ENCODE measurements at places on chromosomes 5 and 9. TPM values are rescaled to one million over a fixed set of nuclear protein-coding genes. Genes with fewer than 3 reads are reported as not detected.

DNA sequence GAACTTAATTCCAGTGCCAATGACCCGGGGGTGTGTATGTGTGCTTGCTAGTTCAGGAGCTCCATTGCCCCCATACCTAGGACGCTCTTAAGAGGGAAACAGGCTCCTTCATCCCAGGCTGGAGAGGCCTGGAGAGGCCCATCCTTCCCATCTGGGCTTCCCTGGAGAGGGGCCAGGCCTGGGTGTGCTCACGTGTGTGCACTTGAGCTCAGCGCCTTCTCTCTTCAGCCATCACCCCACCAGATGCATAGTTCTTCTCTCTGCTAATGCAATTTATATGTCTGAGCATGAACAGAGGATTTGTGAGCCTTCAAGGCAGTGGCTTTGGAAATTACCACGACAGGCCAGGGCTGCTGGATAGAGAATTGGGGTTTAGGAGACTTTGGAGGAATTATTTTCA, 48.6 kb upstream of the SHB start:
- DNase-seq = no peak
- no peak overlapping the region for H3K27ac ChIP-seq
- H3K36me3 ChIP-seq = no peaks in the 10 kb centered on the region
- no peak overlapping the region for H3K4me3 ChIP-seq
- no peaks in the 10 kb centered on the region for H3K4me1 ChIP-seq

- H3K4me1 ChIP-seq = no peaks in the 10 kb centered on the region
- H3K27me3 ChIP-seq = no peaks in the 10 kb centered on the region
- no peak overlapping the region for H3K27ac ChIP-seq
- DNase-seq = no peak
Measured at GRCh38 chr5:109354761-109355160, 55.0 kb downstream of the PJA2 start.

DNA sequence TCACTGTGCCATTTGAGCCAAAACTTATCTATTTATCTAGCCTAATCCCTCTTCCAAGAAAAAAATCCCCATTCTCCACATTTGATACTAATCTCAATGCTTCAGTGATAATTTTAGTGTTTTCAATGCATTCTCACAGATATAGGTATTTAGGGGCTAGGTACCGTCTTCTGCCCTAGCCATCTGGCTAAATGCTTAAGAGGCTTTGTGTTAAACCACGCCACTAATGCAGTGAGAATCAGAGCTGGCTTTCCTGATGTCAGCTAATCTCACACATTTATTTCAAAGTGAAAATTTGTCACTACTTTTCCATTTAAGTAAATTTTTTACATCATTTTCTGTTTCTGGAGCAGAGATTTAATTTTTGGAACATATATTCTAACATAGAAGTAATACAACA, 479.7 kb downstream of the MAN2A1 start:
- no peaks in the 10 kb centered on the region for H3K27me3 ChIP-seq
- no peak for DNase-seq
- H3K4me3 ChIP-seq = no peak overlapping the region
- H3K4me1 ChIP-seq = no peaks in the 10 kb centered on the region
- H3K36me3 ChIP-seq = no peaks in the 10 kb centered on the region

- no peak for DNase-seq
- H3K4me3 ChIP-seq = no peak overlapping the region
- H3K36me3 ChIP-seq = no peaks in the 10 kb centered on the region
- no peak overlapping the region for H3K27ac ChIP-seq
- no peaks in the 10 kb centered on the region for H3K27me3 ChIP-seq
Measured at GRCh38 chr9:79023134-79023580, 548.6 kb upstream of the TLE4 start.

GRCh38 chr5:69276422-69277174, 41.9 kb downstream of the CDK7 start:
- no peak for DNase-seq
- no peak overlapping the region for H3K27ac ChIP-seq
- no peaks in the 10 kb centered on the region for H3K36me3 ChIP-seq

DNA sequence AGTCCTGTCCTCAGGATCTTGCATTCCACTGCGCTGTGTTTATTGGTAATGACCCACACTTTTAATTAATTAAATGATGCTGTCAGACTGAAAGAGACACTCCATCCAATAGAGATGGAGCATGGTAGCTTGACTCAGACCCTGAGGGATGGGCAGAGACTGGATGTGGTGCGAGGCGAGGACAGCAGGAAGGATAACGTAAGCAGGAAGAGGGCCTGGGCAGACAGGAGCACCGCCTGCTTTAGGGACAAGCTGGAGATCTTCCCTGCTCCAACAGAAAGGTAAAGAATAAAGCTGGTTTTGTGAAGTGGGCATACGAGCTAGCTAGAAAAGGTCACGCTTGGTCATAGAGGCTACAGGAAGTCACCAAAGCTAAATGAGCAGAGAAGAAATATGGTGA, 3.6 kb upstream of the DOCK8 start:
- no peaks in the 10 kb centered on the region for H3K4me1 ChIP-seq
- no peaks in the 10 kb centered on the region for H3K36me3 ChIP-seq
- DNase-seq = no peak

DNA sequence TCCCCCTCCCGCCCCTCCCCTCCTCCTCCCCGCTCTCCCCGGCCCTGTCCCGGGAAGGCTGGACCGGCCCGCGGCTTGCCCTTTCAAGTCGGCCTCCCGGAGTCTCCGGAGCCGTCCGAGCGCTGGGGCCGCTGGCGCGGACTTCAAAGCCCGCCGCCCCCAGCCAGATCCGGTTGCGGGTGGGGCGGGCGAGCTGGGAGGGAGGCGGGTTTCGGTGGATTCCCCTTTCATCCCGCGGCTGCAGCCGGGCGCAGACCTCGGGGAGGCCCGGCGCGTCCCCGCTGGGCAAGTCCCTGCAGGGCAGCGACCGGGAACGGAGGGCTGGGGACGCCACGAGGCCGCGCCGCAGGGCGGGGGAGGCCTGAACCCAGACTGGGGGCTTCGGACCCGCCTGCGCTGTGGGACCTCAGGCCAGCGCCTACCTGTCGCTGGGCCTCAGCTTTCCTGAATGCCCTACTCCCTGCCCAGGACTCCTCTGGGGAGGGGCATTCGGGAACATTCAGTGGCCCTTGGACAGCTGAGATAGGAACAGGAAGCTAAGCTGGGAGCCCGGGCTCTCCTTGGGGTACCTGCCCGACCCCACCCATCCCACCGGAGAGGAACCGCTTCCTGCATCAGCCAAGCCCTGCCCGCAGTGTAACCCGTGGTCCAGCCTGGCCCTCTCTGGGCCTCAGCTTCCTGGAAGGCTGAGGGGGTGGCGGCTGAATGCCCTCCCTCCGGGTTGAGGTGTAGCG, 23.4 kb downstream of the C9orf50 start:
- H3K36me3 ChIP-seq = no peaks in the 10 kb centered on the region
- H3K4me1 ChIP-seq = peaks cover 21% of the 10 kb centered on the region
- H3K27me3 ChIP-seq = no peaks in the 10 kb centered on the region
- H3K4me3 ChIP-seq = peak overlapping the region; percentile 63

GRCh38 chr5:78983601-78984438, 1.3 kb downstream of the ARSB start:
- H3K27ac ChIP-seq = peak overlapping the region; percentile 98
- no peaks in the 10 kb centered on the region for H3K36me3 ChIP-seq
- peak overlapping the region; percentile 86 for H3K4me3 ChIP-seq
- DNase-seq = no peak
- peaks cover 7% of the 10 kb centered on the region for H3K4me1 ChIP-seq

DNA sequence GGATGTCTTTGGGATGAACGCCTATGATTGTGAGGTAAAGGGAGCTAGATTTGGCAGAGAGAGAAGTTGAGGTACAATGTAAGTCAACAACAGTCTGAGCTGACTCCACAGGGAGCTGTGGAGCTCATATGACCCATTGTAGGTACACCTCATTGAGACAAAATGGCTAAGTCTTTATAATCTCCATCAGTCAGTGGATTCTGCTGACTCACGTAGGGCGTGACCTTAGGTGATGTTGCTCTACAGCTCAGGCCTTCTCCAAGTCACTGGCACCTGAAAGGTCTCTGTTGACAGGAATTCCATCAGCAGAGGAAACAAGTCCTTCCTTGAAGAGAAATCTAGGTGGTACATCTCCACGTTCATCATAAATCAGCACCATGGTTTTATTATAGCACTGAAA, 118.2 kb upstream of the PRR16 start:
- H3K27ac ChIP-seq = no peak overlapping the region
- no peaks in the 10 kb centered on the region for H3K27me3 ChIP-seq
- DNase-seq = no peak
- H3K36me3 ChIP-seq = no peaks in the 10 kb centered on the region
- H3K4me1 ChIP-seq = no peaks in the 10 kb centered on the region

- no peaks in the 10 kb centered on the region for H3K36me3 ChIP-seq
- no peak for DNase-seq
- peaks cover 5% of the 10 kb centered on the region for H3K4me1 ChIP-seq
Measured at GRCh38 chr5:54311176-54311677, 854 bp upstream of the ARL15 start.

DNA sequence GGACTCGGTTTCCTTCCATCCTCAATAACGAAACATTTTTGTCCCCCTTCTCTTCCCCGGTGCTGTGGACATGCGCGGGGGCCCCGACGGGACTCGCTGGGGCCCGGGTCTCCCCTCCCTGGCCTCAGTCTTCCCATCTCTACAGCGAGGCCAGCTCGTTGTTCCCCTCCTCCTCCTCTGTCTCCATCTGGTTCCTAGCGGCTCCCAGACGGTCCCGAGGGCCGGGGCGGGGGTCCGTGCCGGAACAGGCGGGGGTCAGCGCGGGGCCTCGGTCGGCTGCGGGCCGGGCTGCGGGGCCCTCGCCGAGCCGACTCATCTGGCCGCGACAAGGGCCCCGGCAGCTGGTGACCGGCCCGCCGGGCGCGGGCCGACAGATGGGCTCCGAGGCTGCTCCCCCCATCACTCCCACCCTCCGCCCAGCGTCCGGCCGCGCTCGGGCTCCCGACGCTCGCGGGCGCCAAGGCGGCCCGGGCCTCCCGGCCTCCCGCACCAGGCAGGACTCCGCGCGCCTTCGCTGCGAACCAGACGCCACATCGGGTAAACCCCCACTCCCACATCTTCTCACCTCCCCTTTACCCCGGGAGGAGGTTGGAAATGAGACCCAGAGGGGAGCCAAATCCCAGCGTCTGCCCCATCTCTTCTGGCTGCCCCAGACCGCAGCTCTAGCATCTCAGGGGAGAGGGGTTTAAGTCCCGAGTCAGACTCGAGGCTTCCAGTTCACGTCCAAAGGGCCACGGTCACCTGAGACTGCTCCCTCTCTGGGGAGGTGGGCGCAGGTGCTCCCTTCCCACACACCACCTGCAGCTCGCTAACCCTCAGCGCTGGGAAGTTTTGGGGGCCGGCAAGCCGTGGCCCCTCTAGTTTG, 8.1 kb downstream of the BARHL1 start:
- peak overlapping the region; percentile 13 for H3K4me3 ChIP-seq
- H3K27me3 ChIP-seq = peaks cover 5% of the 10 kb centered on the region
- peaks cover 14% of the 10 kb centered on the region for H3K4me1 ChIP-seq
- DNase-seq = no peak

DNA sequence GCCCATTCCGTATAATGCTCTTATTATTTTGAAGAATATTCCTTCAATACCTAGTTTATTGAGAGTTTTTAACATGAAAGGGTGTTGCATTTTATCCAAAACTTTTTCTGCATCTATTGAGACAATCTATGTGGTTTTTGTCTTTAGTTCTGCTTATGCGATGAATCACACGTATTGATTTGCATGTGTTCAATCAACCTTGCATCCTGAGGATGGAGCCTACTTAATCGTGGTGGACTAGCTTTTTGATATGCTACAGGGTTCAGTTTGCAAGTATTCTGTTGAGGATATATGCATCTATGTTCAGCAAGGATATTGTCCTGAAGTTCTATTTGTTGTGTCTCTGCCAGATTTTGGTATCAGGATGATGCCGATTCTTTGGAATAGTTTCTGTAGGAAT, 1070.3 kb upstream of the CDH18 start:
- no peak for DNase-seq
- no peaks in the 10 kb centered on the region for H3K4me1 ChIP-seq
- H3K27me3 ChIP-seq = no peaks in the 10 kb centered on the region

GRCh38 chr5:180471866-180472265, 22.3 kb upstream of the CNOT6 start:
- H3K27ac ChIP-seq = no peak overlapping the region
- H3K4me3 ChIP-seq = no peak overlapping the region
- no peaks in the 10 kb centered on the region for H3K36me3 ChIP-seq
- H3K4me1 ChIP-seq = no peaks in the 10 kb centered on the region

DNA sequence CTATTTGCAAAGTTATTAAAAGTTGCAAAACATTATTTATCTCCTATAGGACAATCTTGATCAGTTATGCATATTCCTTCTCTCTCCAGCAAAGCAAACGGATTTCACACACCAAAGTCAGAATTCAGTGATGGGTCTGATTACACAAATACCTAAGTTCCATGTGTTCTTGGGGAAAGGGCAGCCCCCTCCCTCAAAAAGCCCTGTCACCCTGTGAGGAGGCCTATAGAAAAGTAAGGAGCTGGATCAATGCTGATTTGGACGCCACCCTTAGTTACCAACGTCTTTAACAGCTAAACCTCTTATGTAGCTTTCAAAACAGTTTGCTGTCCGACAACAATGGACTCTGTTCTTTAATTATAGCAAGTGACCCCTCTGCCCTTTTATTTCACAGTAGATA, 6.4 kb downstream of the ZNF608 start:
- H3K27ac ChIP-seq = no peak overlapping the region
- H3K27me3 ChIP-seq = no peaks in the 10 kb centered on the region
- no peaks in the 10 kb centered on the region for H3K36me3 ChIP-seq
- DNase-seq = no peak
- H3K4me1 ChIP-seq = peaks cover 16% of the 10 kb centered on the region

DNA sequence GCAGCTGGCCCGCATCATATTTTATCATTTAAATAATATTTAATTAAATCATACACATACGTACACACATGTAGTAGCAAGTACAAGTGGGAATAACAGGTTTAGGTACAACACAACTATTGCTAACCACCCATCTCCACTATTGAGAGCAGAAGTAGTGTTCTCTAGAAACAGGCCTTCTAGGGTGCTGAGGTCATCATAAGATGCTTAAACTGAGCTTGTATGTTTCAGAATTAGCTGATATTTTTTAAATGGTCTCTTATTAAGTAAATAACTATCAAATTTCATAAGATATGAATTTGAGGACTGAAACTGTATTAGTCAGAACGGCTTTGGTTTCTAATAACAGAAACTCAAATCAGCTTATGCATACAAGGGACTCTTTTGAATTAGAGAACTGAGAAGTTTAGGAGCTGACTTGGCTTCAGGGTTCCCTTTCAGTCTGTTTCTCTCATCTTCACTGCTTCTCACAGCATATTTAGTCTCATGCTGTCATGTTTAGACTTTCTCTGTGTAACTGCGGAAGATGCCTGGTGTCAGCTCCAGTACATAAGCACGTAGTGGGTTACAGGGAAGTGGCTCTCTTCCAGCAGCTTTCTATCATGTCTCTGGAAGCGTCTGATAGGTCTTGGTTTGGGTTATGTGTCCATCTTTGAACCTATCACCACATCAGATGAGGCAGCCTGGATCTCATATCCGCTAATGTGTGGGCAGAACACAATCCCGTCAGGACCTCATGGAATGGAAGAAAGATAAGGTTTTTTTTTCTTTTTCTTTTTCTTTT, 25.0 kb upstream of the OCLN start:
- H3K4me1 ChIP-seq = no peaks in the 10 kb centered on the region
- no peaks in the 10 kb centered on the region for H3K36me3 ChIP-seq
- no peak for DNase-seq
- no peak overlapping the region for H3K27ac ChIP-seq
- H3K4me3 ChIP-seq = no peak overlapping the region

- H3K4me1 ChIP-seq = peaks cover 4% of the 10 kb centered on the region
- no peak for DNase-seq
- H3K27me3 ChIP-seq = no peaks in the 10 kb centered on the region
- H3K36me3 ChIP-seq = no peaks in the 10 kb centered on the region
Measured at GRCh38 chr5:223791-224190, 5.7 kb downstream of the SDHA start.

CDH9 gene
- not detected for total RNA-seq

RPL37 gene
- 174 TPM for total RNA-seq

WDR38 gene
- total RNA-seq = 3.2 TPM

COL23A1 gene
- total RNA-seq = 5.0 TPM
